ENCODE measurements at places on chromosomes 1 and 21.

- no peak for DNase-seq
Observed at GRCh38 chr1:184791550-184791900, 36.9 kb upstream of the EDEM3 start.

GRCh38 chr1:66413136-66413837, 120.7 kb upstream of the SGIP1 start:
- no peak for DNase-seq

DNA sequence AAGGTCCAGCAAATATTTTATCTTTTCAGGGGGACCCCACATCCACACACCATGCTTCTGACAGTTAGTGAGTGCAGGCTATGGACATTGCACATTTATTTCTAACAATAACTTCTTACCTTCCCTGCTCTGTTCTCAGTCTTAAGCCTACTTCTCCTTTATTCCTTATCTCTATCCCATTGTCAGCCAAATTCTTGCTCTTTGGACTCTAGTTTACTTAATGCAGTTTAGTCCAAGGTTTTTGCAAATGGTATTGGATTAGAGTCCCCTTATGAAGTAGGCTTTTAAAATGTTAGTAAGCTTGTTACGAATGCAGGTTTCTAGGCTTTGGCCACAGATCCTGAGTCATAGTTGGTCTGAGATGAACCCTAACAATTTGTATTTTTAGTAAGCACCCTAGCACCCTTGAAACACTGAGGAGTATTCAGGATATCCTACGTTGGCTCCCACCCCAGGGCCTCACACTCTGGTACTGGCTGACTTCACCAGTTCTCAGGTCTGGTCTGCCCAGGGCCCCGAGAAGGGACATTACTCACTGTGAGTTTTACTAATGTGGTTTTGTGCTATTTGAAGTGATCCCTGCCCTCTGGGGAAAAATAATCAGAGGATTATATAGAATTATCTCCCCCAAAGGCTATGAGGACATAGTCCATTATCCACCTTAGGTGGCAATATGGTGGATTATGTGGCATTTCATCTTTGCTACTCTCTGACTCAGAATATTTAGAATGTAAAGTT, 239.5 kb downstream of the TGFB2 start:
- no peak for DNase-seq

DNA sequence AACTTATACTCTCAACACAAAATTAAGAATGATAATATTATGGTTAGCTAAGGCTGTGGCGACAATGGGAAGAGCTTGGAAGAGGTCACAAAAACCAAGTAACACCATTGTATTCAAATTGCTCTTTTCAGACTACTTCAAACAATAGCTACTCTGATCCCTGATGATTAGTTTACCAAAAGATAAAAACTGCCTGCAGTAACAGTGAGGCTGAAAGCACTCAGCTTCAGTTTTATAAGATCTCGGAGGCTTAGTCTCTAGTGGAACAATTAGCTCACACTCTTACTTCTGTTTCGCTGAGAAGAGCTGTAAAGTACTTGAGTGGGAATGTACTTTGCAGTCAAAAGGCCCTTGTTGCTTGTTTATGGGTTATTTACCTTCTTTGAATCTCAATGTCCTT, 278.5 kb downstream of the LRRC7 start:
- no peak for DNase-seq

- DNase-seq, result peak; percentile 43
Observed at GRCh38 chr1:192476802-192477298, 98.7 kb upstream of the RGS1 start.

DNA sequence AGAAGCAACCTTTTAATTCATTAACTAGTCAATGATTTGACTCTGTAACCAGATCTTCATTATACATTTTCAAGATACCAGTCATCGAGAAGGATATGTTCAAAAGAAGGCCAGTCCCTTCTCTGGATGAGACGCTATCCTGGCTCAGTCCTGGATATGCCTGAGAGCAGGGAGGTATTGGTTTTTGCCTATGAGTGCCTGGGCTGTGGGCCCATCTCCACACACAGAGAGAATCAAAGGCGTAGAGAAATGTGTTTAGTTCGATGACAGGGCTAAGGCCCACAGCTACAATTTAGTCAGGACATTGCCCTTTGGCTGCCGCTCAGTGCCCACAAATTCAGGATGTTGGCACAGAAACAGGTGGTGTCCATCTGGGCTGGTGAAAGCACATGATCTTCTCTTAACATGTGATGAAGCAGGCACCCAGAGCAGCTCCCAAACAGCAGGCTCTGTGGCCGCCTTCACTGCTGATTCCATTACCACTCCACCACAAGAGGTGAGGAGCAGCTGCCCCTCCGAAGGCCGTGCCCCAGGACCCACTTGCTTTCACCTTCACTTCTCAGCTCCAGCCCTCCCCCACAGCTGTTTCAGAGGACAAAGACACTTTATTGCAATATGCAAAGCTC, 24.7 kb downstream of the ACKR1 start:
- DNase-seq, result no peak

DNA sequence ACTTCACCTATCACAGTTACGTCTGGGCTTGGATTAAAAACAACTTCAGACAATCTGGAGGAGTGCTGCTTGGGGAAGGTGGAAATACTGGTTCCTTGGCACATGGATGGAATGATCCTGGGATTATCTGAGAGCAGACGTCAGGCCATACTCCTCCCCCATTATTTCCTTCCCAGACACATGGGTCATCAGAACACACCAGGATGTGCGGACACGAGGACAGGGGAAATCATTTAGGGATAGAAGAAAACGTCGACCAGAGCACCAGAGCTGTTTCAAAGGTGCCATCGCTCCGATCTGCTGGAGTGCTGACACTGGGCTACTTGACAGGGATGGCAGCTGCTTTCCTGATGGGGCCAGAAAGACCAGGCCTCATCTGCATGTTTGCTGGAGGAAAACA, 31.8 kb upstream of the ANGPTL7 start:
- no peak for DNase-seq

DNA sequence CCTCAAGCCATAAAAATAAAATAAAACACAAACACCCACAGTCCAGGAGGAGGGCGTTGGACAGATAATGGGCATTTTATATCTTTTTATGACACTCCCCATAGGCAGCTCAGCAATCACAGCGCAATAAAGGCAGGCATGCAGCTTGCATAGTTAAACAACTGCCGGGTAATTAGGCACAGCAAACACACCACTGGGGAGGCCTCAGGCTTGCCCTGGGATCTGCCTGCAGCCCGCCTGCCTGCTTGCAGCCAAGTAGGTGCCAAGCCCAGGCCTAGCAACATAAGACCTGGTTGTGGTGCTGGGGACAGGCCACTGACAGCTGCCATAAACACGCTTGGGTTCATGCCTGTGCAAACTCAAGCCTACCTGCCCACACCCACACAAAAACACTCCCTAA, 54.2 kb downstream of the DMAP1 start:
- no peak for DNase-seq

GRCh38 chr1:226846786-226847185, 23.6 kb upstream of the PSEN2 start:
- DNase-seq, result no peak

DNA sequence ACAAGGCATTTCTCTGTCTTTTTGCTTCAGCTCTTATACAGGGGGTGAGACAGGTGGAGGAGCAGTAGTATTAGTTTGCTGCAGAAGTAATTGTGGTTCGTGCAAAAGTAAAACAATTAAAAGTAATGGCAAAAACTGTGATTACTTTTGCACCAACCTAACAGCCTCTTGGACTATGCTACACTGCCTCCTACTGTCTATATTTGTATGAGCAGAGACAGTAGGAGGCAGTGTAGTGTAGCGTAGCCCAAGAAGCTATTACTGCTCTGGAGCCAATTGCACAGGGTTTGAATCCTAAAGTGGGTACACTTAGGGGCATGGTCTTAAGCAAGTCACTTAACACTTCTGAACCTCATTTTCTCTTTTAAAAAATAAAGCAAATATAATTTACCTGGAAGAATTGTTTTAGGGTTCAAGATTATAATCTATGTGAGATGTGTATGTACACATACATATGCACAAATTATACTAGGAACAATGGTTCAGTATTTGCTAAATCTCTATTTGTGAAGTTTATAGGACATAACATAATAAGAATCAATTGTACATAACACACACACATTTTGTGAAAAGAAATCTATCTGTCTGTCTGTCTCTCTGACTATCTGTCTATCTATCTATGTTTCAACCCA, 103.8 kb downstream of the BRINP3 start:
- DNase-seq, result no peak

- DNase-seq, result peak; percentile 60
Observed at GRCh38 chr1:234987415-234988154, 141.1 kb downstream of the TOMM20 start.

DNA sequence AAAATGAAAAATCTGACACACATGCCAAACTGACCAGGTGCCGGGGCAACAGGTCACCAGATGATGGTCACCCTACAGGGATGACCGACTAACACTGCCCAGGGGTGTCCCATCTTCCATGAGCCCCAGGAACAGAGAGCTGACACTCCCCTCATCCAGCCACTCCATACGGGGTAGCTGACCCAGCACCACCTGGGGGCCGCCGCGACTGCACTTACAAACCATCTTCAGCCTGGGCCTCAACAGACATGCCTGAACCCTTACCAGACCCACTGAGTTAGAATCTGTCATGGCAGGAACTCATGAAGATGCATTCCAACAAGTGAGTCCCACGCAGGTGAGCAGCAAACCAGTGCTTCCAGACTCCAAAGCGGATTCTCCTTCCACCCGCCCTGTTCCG, 31.6 kb upstream of the AJAP1 start:
- no peak for DNase-seq

- no peak for DNase-seq
Observed at GRCh38 chr1:70536708-70537366, 125.8 kb downstream of the CTH start.

Measured in lower lobe of right lung (tissue), 2 donors.